ENCODE measurements at places on chromosomes 16 and 17.
A peak's percentile ranks its signal among the peaks of the same experiment; 100 is the strongest.

DNA sequence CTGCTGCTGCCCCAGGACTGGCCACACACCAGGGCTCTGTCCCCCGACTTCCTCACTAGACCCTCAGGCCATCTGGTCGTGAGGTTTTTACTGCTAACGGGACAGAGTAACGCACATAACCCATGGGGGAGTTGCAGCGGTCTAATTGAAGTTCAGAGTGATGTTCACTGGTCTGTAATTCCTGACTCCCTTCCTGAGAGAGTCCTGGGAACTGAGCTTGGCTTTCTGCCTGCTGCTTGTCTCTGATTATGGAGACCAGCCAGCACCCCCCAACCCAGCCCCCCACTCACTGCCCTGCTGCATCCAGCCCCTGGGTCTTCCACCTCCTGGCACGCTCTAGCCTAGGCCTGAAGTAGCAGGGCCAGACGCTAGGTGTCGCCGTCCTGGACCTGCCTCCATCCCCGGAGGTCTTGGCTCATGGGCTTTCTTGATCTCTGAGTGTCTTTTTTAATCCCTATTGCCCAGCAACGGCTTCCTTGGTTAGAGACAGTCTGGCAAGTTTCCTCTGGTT, 192.9 kb downstream of the CCDC182 start:
- DNase-seq, result peak; percentile 5

DNA sequence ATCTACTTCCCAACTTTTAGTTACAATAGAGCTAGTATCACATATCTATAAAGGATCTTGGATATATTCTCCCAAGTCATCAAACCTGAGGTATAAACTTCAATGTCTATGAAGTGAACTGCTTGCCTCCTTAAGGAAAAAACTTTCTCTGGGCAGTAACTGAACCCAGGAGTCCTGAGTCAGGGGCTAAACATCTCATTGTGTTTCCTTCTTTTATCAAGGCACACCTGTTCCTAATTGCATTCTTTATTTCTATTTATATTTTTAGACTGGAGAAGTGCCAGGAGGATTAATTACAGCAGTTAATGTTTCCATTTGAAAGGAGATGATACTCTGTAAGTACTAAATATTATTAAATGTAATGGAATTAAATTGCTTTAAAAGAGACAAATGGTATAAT, 98.6 kb downstream of the CDH8 start:
- DNase-seq, result no peak

GRCh38 chr17:8359769-8360168, 16.7 kb downstream of the KRABD2 start:
- no peak for DNase-seq

DNA sequence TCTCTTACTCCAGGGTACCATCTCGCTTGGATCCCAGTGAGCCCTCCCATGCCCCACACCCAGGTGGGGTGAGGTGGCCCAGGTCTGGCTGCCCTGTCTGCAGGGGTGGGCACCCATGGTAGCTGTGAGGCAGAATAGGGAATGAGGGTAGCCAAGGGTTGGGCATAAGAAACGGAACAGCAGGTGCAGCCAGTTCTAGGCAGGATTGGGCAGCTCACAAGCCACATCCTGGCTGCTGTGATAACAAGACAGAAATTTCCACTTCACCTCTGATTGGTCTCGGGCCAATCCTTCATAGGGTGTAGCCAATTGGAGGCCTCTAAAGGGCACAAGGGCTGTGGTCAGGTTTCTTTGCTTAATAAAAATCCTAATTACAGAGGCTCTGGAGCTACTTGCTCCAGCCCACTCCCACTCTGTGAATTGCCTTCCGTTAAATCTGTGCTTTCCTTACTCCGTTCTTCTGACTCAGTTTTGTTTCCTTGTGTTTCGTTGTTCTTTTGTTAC, 1.5 kb upstream of the ARHGDIG start:
- peak; percentile 15 for DNase-seq

DNA sequence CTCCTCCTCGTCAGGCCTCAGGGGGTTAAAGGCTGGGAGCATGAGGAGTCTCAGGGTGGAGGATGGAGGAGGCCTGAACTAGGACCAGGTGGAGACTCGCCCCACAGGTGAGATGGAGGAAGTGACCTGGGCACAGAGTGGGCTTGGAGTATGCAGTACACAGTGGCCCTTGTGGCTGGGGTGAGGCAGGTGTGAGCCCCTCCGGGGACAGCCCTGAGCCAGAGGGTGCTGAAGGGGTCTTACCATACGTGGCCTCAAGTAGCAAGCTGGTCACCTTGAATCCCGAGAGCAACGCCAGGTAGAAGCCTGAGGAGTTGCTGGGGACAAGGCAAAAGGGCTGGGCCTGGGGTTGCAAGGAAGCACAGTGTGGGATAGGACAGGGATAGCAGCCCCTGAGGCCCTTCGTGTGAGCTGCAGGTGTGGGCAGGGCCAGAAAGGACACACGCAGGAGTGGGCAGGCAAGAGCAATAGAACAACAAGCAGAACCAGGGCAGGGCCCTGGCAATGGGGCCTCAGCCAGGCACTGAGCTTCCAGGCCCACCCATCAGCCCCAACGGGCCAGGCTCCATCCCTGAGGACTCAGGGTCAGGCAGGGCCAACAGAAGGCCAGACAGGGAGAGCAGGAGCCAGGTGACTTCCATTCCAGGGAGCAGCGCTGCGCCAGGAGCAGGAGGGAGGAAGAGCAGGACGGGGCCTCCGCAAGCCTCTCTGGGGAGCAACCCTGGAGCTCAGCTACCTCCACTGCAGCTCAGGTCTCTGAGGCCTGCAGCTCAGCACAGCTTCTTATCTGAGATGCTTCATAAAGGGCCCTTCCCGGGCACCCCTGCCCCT, 64.2 kb upstream of the TNRC6C start:
- DNase-seq, result no peak

DNA sequence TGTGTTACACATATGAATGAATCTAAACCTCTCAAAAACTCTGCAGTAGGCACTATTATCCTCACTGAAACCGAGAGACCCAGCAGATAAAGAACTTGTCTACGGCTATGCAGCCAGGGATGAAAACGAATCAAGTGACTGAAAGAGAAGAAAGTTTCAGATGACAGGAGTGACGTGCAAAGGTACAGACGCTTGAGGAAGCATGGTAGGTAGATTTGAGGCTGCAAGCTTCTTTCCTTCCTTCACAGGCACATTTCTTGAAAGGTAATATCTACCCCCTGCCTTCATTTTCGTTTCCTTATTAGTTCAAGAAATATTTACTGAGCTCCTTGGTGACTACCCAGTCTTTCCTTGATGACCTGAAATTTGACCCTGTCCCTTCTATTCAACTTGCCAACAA, 211.5 kb upstream of the AXIN2 start:
- DNase-seq, result no peak

DNA sequence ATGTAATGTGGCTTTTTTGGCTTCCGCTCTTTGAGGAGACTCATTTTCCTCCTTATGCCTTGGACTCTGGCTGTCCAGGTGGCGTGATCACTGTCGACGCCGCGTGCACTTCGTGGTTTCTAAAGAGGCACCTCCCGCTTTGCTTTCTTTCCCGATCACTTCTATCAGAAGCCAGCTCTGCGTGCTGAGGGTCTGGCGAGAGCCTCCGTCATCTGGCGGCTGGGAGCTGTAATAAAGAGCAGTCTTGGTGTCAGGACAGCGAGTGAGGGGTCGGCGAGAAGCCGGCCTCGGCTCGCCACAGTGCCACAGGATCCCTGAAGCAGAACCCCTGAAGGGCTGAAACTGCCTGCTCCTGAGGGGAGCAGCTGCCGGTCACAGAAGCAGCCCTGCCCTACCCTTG, 7.4 kb downstream of the ZNF750 start:
- no peak for DNase-seq

- DNase-seq, result no peak
Observed at GRCh38 chr17:549177-550040, 165.2 kb downstream of the VPS53 start.

GRCh38 chr17:62757500-62757951, 50.6 kb downstream of the MARCHF10 start:
- no peak for DNase-seq

- DNase-seq, result no peak
Observed at GRCh38 chr16:55901566-55902217, 26.5 kb upstream of the CES5A start.

- no peak for DNase-seq
Observed at GRCh38 chr17:81556863-81557262, 4.7 kb upstream of the FAAP100 start.

- no peak for DNase-seq
Observed at GRCh38 chr17:73622381-73622780, 21.9 kb downstream of the SDK2 start.

DNA sequence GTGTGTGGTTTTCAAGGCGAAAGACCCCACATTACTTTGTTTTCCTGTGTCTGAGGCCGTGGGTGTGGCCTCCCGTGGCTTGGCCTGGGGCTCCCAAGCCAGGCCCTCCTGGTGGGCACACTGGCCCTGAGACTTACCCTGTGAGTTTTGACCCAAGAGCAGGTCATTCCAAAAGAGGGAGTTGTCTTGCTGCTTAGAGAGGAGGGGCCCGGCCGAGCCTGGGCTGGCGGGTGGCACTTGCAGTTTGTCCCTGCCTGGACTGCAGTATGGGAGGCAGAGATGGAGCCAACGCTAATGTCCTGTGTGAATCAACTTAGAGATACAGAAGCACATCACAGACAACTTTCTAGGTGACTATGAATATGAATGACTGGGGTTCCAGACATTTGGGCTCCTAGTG, 22.7 kb downstream of the PLEKHG4 start:
- no peak for DNase-seq

- no peak for DNase-seq
Observed at GRCh38 chr16:67518676-67519075, 10.0 kb upstream of the RIPOR1 start.

- no peak for DNase-seq
Observed at GRCh38 chr17:81498953-81499600, 13.5 kb downstream of the ACTG1 start.

GRCh38 chr16:18037051-18037450, 299.5 kb downstream of the NPIPA8 start:
- no peak for DNase-seq

GRCh38 chr17:54544249-54544648, 356.4 kb upstream of the TOM1L1 start:
- no peak for DNase-seq

All from activated naive CD4-positive, alpha-beta T cell treated with Interleukin-2 at 50 U/mL for 16 hours (primary cell).